Epithelial cell of esophagus (primary cell): ENCODE measurements at places on chromosomes 4 and X.
A peak's percentile ranks its signal among the peaks of the same experiment; 100 is the strongest.

DNA sequence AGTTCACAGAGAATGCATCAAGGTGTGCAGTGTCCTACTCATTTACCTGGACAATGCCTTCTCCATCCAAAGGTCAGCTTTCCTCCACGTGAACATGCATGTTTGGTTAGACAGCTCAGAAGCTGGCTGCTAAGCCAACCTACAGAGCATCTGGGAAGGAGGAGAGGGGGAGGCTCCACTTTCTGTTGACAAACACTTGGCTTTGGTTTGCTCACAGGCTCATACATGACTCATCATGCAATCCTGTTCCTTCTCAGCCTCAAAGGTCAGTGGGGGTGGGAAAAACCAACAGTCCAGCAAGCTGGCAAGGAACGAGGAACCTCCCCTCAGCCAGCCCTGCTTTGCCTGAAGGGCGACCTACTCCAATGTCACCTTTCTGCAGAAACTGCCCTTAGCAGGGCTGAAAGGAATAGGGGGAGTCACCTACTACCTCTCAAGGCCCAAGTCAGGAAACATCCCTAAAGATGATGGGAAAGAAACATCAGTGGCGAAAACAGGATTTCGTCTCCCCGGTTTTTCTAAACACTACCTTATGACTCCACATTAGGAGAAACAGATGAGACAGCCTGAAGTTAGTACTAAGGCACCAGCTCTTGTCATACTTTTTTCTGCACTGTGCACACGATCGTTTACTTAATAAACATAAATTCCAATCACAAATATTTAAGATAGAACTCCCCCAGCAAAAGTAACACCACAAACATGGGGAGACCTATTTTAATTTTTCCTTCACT, 37.9 kb downstream of the RELL1 start:
- peak; percentile 93 for DNase-seq

DNA sequence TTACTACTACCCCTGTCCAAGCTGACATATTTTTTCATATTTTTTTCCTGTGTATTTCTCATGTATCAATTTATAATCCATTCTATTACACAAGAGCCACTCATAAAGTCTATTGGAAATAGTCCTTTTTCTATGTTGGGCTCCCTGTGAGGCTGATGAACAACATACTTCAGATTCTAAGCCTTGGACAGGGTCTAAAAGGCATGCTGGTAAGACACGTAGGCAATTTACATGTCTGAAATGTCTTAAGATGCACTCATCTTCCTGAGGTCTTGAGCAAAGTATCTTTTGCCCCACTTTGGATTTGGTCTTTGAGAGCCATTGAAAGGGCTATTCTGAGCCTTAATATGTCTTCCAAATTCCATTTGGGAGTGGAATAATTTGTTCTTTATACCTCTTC, 31.8 kb downstream of the OCIAD1 start:
- no peak for DNase-seq

DNA sequence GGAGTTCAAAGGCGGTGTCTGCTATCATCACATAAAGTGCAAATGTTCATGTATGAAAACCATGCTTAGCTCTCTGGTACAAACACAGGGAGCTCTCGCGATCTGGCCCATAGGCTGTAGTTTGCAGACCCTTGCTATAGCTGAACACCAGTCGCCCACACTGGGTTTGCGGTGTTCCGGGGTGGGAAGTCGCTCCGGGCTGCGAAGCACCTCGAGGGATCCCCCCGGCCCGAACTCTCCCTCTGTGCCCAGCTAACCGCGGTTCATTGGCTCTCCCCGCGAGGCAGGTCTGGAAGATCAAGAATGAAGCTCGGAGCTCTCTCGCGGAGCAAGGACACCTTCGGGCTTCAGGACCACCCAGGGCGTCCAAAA, 341 bp upstream of the PRPS2 start:
- no peak for DNase-seq

- DNase-seq: no peak
Measured at GRCh38 chr4:150822407-150822806, 192.7 kb downstream of the LRBA start.

- DNase-seq: peak; percentile 59
Measured at GRCh38 chr4:158496030-158496741, 25.5 kb upstream of the RXFP1 start.

- DNase-seq: no peak
Measured at GRCh38 chr4:16807355-16807754, 91.1 kb downstream of the LDB2 start.

- DNase-seq: peak; percentile 85
Measured at GRCh38 chr4:151226004-151226932, 50.7 kb upstream of the PRSS48 start.

- DNase-seq: no peak
Measured at GRCh38 chr4:127139788-127140286, 492.9 kb upstream of the INTU start.

DNA sequence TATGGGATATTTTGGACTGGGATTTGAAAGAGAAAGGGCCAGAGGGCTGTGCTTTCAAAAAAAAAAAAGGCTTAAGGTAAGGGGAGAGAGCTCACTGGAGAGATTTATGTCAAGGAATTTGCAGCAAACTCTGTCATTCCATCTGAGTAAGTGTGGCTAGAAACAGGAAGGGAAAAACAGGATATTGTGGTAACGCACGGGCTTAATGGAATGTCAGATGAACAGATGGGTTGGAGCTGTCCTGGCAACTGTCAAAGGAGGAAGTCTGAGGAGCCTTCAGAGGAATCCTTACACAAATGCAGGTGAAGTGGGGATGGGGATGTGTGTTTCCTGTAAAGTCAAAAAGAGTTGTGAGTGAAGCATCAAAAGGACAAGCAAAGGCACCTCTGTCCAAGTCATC, 15.1 kb upstream of the NKX3-2 start:
- DNase-seq: peak; percentile 68

DNA sequence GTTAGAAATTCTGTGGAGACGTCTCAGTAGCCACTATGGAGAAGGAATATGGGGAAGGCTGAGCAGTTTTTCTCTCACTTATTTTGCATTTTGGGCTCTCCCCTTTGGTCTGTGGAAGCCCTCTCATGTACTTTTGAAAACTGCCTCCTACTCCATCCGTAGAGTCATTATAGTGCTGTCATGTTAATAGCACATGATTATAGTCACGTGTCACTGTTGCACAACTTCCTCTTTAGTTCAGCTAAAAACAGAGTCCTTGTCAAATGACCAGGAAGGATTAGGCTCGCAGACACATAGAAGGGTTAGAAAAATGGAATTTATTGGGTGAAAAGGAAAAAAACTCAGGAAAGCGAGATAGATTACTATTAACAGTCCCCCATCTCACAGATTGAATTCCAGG, 258.2 kb upstream of the CXorf51A start:
- DNase-seq: no peak

- DNase-seq: no peak
Measured at GRCh38 chrX:68947882-68948605, 119.2 kb downstream of the EFNB1 start.

DNA sequence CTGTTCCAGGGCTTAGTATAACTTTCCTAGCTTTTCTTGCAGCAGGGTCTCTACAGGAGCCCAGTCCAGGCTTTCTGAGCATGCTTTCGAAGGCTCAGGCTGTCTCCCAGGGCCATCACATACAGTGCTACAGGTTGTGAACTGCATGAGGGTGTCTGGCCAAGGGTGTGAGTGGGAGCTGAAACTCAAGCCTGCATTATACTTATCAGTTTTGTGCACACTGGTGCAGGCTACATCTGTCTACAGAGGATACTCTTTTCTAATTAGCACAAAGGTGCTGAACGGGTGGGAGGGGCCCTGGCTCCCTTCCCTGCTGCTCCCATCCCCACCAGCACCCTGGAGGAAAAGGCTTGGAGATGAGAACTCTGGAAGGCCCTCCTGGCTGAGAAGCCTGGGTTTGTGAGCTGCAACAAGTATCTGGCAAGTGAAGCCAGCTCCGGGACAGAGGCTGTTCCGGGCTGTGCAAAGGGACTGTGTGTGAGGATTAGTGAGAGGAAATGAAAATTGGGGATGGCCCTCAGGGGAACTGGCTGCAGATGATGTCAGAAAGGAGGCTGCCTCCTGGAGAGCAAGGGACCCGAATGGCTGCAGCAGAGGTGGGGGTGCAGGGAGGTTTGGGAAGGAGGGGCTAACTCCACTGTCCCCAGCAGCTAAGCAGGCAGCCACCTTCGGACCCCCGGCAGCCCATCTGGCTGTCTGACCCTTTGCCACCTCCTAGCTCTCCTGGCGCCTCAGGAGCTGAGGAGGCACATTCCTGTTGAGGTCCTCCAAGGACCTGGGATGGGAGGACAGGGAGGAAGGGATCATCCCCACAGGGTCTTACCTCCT, 68.5 kb downstream of the EFNB1 start:
- no peak for DNase-seq

DNA sequence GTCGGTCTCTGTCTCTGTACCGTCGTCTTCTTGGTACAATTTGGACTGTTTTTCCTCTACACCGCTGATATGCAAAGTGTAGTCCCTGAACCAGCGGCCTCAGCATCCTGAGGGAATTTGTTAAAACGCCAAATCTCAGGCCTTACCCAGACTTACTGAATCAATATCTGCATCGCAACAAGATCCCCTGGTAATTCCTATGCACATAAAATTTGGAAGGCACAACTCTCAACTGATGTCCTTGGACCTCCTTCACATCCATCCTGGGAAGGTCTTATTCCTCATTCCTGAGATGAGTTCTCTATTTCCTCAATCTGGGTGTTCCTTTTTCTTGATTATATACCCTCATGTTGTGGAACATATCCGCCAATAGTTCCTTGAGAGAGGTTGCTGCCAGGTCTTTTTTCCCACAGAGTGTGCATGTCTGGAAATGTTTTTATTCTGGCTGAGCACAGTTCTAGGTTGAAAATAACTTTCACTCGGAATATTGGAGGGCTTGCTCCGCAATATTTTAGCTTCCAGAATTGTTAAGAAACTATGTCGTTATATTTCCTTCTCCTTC, 738 bp upstream of the HPF1 start:
- no peak for DNase-seq

DNA sequence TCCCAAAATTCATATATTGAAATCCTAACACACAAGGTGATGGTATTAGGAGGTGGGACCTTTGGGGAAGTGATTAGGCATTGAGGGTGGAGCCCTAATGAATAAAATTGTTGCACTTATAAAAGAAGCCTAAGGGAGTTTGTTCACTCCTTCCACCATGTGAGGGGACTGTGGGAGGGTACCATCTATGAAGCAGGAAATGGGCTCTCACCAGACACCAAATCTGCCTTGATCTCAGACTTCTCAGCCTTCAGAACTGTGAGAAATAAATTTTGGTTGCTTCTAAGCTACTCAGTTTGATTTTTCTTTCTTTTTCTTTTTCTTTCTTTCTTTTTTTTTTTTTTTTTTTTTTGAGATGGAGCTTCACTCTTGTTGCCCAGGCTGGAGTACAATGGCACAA, 116.2 kb upstream of the GPC3 start:
- DNase-seq: no peak

GRCh38 chrX:148540671-148541583, 40.5 kb downstream of the AFF2 start:
- DNase-seq: no peak

DNA sequence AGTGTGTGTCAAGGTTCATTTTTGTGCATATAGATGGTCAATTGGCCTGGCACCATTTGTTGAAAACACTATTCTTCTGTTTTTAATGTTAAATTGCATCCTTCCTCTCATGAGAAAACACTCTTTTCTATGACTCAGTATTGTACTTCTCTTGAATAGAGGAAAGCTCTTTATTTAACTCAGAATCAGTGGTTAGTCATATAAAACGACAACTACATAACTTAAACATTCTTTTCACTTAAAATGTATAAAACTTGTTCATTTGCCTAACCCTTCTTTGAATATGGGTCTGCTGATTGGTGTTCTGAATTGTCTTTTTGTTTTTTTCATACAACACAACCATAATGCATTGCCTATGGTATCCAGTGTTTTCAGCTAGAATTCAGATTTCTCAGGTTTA, 17.2 kb upstream of the MRPL1 start:
- DNase-seq: no peak

DNA sequence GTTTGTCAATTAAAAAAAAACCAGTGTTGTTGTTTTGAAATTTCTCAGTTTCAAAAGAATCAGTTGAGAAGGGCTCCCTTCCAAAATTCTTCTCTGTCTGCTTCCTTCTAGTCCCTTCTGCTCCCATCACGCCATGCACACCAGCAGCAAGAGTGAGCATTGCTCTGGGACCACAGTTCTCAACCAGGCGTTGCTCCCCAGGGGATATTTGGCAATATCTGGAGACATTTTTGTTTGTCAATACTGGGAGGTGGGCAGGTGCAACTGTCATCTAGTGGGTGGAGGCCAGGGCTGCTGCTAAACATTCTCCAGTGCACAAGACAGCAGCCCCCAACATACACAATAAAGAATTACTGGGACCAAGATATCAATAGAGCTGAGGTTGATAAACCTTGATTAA, 74.8 kb upstream of the EGFL6 start:
- DNase-seq: no peak

DNA sequence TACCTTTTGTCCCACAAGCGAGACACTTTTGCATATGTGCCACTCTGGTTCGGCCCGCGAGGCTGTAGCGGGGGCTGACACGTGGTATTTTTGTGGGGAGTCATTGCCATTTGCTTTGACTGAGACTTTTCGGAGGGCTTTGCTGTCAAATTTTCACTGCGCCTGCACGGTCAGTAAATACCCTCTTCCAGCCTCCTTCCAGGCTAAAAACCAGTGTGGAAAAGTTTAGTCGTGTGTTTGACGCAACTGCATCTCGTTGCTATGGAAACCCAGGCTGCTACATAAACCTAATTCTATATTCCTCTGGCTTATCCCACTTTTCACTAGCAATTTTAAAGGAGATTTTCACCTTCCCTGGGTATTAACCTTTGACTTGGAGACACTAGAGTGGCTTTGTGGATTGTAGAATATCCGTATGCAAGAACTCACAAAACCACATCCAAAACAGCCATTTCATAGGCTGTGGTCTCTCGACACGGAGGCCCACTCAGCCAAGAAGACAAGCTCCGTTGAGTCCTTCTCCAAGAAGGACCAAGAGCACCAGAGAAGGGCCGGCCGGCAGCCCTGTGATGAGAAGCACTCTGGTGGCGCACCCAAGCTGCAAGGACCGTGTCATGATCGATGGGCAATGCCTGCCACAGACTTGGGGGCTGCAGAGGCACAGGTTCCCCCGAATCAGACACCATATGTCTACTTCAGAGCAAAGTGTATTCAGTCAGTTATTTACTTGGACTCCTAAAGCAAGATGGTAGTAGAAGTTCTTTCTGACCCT, 38.4 kb upstream of the ENPP6 start:
- DNase-seq: no peak

- DNase-seq: no peak
Measured at GRCh38 chr4:41427306-41427882, 110.6 kb upstream of the LIMCH1 start.

GRCh38 chrX:44451056-44451455, 91.6 kb downstream of the FUNDC1 start:
- DNase-seq: no peak

GRCh38 chr4:88211473-88212252, 53.2 kb upstream of the ABCG2 start:
- DNase-seq: peak; percentile 50

GRCh38 chr4:6221851-6222760, 21.8 kb upstream of the JAKMIP1 start:
- DNase-seq: peak; percentile 5
